ENCODE measurements at places on chromosomes 4 and X.

DNA sequence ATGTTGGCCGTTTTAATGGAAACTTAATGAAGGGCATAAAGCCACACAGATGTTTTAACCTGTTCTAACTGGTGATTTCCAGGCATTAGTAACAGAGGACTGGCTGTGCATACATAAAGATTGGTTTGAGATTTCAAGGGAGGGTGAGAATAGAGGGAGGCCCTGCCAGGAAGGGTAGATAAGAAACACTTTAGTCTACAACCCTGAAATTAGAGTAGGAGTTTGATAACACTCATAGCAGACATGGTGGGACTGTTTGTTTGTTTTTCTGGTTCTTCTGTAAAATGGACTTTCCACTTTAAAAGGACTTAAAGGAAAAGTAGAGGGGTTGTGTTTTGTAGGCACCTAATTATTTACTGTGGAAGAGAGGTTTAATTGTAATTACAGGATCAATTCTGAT, 16.2 kb downstream of the SLC4A4 start:
- DNase-seq: no peak

GRCh38 chr4:54908763-54909162, 216.6 kb downstream of the KDR start:
- no peak for DNase-seq

- no peak for DNase-seq
Observed at GRCh38 chr4:43348591-43348990, 456.1 kb downstream of the GRXCR1 start.

DNA sequence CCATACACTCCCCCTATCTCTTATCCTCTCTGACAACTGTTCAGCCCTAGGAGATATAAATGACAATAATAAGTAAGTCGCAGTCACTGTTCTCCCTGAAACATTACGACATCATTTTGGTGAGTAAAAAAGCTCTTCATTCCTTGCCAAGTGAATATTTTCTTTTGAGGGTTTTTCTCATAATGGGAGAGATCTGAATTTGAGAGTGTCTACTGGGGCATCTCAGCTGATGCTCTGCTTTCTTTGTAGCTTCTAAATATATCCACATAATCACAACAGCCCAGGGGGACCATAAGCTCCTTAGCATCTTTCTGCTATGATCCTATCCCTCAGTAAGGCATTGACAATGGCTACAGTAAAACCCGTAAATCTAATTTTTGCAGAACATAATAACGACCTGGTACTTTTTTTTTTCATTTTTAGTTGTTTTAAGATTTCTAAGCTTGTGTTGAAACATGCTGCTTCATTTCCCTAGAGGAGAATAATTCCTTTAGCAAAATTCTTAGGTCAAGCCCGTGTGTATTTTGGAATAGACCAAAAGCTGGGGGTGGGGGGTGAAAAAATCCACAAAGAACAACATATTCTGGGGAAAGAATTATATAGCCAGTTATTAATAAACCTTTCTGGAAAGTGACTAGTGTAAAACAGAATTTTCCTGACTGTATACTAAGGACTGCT, 78.1 kb upstream of the GPM6B start:
- DNase-seq: no peak

DNA sequence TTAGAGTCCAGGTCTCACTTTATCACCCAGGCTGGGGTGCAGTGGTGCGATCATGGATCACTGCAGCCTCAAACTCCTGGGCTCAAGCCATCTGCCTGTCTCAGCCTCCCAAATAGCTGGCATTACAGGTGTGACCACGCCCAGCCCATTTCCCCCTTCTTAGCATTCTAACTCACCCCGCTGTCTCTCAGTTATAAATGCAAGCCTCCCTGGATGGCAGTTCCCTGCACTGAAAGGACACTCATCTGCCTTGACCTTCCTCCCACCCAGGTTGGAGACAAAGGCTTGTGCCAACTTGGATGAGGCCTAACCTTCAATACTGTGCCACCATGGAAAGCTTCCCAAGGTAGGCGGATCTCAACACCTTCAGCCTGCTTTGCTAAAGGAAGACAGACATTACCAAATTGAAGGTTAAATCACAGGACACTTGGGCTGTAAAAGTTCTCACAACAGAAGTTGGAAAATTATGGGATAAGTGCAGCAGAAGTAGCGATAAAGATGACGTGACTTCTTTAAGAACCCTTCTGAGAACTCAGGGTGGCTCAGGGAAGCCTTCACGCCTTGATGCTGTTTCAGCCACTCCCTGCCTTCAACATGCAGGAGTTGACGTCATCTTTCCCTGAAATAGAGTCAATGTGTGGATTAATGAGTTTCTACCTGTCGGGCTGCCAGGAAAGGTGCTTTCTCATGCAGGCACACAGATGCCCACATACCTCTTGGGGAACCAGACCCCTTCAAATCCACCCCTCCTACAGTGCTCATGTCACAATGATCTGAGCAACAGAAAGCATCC, 10.6 kb upstream of the GPM6B start:
- DNase-seq: no peak

DNA sequence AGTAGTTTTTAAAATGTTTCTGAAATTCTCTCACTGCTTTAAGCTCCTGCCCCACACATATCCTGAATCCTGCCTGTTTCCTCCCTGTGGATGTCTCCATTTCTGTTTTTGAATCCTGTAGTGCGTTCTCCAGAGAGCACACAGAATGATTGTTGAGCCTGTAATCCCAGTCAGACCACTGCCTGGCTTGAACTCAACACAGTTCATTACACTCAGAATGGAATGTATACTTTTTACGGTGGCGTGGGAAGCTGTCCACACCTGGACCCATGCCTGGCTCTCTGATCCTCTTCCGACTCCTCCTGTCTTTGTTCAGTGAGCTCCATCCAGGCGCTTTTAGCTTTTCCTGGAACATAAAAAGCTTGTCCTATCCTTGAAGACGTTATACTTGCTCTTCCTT, 1217.0 kb upstream of the PRKX start:
- no peak for DNase-seq

GRCh38 chrX:123773258-123773988, 40.6 kb upstream of the THOC2 start:
- DNase-seq: no peak

DNA sequence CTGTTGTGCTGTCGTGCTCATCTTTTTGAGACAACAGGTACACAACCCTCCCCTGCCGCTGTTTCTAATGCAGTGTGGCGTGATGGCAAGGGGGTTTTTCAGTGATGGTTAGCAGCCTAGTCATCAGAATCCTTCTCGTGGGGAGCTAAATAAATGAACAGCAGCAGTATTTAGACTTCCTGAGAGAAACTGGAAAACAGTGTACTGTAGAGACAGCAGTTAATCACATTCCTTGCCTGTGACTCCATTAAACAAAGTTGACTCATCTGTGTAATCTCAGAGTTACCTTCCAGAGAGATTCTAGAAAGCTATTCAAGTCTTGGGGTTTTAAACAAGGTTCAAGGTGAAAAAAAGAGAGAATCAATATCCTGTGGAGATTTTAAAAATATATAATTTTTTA, 1753.2 kb upstream of the PCDH7 start:
- no peak for DNase-seq

GRCh38 chr4:125433453-125433852, 118.7 kb downstream of the FAT4 start:
- no peak for DNase-seq

GRCh38 chrX:19552793-19553192, 37.5 kb upstream of the MAP3K15 start:
- DNase-seq: no peak

- peak; percentile 79 for DNase-seq
Observed at GRCh38 chrX:153922932-153923857, 2.9 kb downstream of the ARHGAP4 start.

- DNase-seq: no peak
Observed at GRCh38 chrX:131441033-131441432, 102.8 kb upstream of the OR13H1 start.

GRCh38 chr4:82491251-82491960, 61.0 kb downstream of the ENOPH1 start:
- no peak for DNase-seq

DNA sequence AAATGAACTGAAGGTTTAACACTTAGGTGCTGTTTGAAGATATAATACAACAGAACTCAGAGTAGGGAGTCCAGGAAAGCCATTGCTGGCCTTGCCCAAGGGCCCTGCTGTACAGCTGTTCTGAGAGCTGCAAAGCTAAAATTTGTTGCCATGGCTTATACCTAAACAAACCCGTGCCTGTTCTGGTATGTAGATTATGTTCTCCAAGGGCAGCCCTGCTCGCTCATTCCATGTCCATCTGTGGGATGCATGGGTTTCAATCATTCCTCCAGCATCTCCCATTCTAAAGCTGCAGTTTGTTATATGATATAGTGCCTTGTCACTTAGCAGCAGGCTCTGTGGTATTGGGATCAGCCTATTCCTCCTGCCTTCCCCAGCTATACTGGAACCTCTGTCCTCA, 80.8 kb upstream of the BMPR1B start:
- DNase-seq: no peak

DNA sequence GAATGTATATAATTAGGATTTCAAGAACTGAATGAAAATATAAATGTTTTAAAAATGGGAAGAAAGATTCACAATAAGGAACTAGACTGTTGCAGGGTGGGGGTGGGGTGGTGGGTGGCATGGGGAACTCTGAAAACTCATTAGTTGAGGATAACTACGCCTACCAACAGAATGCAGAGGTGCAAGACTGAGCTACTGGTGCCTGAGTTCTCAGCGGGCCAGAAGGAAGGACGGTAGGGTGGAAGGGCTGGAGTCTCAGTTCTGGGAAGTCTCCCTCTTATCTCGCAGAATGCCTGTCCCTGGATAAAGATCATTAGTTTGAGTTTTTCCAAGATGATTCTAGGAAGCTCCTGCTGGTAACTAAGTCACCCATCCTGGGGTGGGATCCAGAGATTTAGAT, 1.3 kb upstream of the SOD3 start:
- no peak for DNase-seq

- no peak for DNase-seq
Observed at GRCh38 chrX:25600776-25601175, 537.4 kb upstream of the MAGEB18 start.

- DNase-seq: no peak
Observed at GRCh38 chr4:7196736-7197135, 4.4 kb downstream of the SORCS2 start.

- DNase-seq: no peak
Observed at GRCh38 chrX:132488180-132488705, 595 bp downstream of the MBNL3 start.

DNA sequence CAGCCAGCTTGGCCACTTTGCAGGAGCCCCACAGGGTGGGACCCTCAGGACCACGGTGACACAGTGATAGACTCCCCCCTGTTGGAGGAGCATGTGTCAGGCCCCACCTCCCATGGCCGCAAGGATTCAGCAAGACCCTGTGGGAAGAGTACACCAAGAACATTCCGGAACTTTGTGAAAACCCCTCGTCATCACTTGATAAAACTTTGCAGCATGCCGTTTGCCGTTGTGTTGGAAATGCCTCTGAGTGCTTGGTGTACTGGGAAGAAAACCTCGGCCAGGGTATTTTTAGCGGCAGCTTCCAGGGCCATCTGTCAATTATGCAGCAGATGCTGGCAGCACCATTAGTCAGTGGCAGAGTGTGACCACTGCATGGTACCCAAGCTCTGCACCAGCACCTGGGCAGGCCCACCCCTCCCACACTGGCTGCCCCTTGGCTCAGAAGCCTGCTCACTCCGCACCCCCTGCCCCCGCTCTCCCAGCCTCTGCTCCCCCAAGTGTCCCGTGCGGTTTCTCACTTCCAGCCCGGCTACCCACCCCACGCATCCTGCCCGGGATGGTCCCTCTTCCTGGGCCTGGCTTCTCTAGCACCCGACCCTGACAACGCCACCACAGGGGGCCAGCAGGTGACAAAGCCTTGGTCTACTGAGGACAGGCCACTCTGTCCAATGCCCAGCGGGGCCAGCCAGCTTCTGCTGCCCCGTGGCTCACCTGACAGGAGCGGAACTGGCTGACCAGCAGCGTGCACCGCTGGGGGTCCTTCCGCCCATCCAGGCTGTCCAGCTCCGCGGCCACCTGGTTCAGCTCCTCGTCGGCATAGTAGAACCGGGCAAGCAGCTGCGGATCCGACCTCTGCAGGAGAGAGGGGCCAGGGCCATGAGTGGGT, 65.0 kb downstream of the ZFYVE28 start:
- DNase-seq: peak; percentile 41

- DNase-seq: no peak
Observed at GRCh38 chr4:185036842-185037241, 18.6 kb downstream of the HELT start.

DNA sequence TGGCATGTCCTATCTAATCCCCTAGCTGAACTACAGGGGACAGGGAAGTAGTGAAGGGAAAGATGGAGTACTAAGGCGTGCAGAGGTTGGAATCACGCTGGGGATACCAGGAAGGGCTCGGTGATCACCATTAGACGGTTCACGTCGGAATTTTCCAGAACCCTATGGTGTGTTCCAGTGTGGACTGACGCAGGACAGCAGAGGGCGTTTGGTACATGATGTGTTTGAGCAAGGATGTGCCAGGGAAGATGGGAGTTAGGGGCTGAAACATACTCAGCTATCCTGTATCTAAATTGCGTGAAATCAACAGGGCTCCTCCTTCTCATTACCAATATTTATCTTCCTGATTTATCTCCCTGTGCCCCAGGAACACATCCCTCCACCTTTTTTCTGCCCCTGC, 33.7 kb downstream of the PRPS2 start:
- DNase-seq: no peak

DNA sequence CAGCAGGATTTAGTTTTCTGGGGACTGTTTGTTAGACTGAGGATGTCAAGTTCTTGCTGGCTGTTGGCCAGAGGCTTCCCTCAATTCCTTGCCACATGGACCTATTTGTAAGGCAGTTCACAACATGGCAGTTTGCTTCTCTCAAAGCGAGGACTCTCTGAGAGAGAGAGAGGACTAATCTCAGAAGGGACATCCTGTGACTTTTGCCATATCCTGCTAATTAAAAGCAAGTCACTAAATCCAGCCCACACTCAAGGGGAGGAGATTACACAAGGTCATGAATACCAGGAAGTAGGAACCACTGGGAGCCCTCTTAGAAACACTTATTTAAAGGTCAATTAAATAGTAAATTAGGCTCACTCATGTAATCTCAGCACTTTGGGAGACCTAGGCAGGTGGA, 38.2 kb downstream of the PPP1R2C start:
- no peak for DNase-seq

GRCh38 chr4:83609365-83609764, 73.5 kb downstream of the GPAT3 start:
- DNase-seq: no peak

- DNase-seq: no peak
Observed at GRCh38 chr4:78558410-78558809, 6.8 kb downstream of the ANXA3 start.

DNA sequence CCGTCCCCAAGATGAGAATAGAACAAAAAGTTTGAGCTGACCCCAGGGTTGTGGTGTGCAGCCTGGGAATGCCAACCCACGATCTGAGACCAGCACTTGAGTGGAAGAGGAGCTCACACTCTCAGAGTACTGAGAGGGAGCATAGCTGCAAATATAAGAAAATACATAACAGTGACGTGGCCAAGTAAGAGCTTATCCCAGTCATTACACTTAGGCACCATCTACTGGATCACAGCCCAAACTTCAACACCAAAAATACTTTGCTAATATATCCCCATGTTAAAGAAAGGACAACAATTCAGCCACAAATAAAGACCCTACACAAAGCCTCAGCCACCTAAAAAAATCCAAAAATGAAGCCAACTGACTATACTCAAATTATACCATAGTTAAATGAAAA, 33.3 kb upstream of the CXCL6 start:
- DNase-seq: no peak
